Lower lobe of right lung (tissue), 2 donors: ENCODE measurements at places on chromosomes 12 and 14. TPM values are rescaled to one million over a fixed set of nuclear protein-coding genes. Genes with fewer than 3 reads are reported as not detected.

Gene AICDA
- 0.77 TPM for total RNA-seq

Gene KRT2
- total RNA-seq: not detected

Gene GARIN6
- total RNA-seq: not detected

Gene SLC35F4
- not detected for total RNA-seq

Gene ADSS1
- total RNA-seq: 5.1 TPM

Gene PLBD1
- total RNA-seq: 106 TPM

Gene PAN2
- total RNA-seq: 93.5 TPM

Gene KRT82
- not detected for total RNA-seq

Gene KRT8
- 139 TPM for total RNA-seq

Gene ITGB7
- 9.7 TPM for total RNA-seq

Gene KRT3
- not detected for total RNA-seq

Gene RFLNA
- 0.50 TPM for total RNA-seq

Gene MSI1
- total RNA-seq: 0.44 TPM

Gene IL26
- total RNA-seq: not detected

Gene SLC22A17
- 10.6 TPM for total RNA-seq

Gene HPD
- total RNA-seq: 2.5 TPM

Gene NPFF
- not detected for total RNA-seq

Gene P2RX7
- 20.5 TPM for total RNA-seq

Gene SAMD15
- total RNA-seq: 2.8 TPM

Gene GPR137C
- 0.97 TPM for total RNA-seq

Gene APOF
- total RNA-seq: not detected

Gene GXYLT1
- 12.1 TPM for total RNA-seq
